Suppressor macrophage treated with lipopolysaccharide for 4 hours (primary cell): ENCODE measurements at places on chromosomes 16 and 17.

GRCh38 chr17:78351449-78352006 lies 8.3 kb downstream of the SOCS3 start:
- DNase-seq: peak; percentile 99

- peak; percentile 35 for DNase-seq
These were observed 44.4 kb downstream of the PIK3R5 start for GRCh38 chr17:8921147-8921546.

GRCh38 chr17:82301916-82302567 lies 15.4 kb downstream of the CD7 start:
- no peak for DNase-seq

- DNase-seq: peak; percentile 79
These were observed 330.3 kb downstream of the SEC14L1 start for GRCh38 chr17:77470800-77471733.

DNA sequence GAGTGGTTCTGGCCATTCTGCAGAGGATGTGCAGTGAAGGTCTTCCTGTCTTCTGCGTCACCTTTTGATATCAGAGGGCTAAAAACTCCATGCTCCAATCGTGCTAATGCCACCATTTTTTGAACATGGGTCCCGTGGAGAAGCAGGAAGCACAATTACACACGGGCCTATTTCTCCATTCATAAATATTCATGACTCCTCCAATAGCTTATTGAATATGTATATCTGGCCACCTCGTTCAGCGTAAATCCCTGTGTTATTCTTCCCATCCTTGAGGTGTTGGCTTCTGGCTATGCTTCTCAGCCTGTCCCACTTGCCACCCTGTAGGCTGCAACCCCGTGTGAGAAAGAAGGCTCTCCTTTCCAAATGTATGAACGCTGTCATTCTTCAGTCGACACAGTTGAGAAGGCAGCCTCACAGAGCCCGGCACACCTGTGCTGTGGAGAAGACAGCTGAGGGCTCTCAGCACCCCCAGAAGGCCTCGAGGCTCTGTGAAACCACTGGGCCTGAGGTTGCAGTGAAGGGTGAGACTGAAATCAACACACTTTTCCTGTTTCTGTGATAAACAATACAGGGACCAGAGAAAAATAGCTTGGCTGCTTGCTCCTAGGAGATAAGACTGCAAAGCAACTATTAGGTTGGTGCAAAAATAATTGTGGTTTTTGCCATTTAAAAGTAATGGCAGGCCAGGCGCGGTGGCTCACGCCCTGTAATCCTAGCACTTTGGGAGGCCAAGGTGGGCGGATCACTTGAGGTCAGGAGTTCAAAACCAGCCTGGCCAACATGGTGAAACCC lies 4.9 kb upstream of the ANKRD40CL start:
- no peak for DNase-seq
